ENCODE measurements at places on chromosomes 11 and 22.

- DNase-seq = no peak
Measured at GRCh38 chr11:100719809-100720221, 32.7 kb downstream of the ARHGAP42 start.

DNA sequence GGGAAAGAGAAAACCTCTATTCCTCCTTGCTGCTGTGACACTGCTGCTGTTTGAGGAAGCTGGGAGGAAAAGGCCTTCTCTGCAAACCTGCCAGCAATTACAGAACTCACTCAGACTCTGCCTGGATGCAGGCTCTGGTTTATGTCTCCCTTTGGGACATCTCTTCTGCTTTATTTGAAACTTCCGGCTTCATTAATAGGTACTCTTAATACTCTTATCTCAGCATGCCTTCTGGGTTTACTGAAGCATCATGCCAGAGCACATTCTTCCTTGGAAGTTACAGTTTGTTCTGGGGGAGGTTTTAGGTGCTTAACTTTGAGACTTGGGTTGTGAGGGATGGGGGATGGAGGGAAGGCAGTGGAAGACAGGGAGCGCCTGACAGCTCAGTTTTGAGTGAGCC lies 79.9 kb downstream of the NAV2 start:
- no peak for DNase-seq

DNA sequence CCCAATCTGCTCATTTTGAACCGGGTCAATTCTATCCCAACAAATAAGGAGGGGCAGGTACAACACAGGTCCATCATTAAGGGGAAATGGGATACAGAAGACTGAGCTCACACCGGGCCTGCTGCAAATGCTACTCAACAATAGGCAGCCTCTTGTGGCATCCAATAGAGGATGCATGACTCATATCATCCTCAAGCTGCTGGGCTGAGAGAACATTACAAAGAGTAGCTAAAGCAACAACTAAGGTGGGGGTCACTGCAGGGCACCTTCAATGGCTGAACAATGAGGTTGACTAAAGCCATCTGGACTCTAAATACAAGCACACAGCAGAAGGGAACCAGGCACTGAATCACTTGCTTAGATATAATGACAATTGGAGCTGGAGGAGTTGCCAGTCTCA lies 130.1 kb upstream of the SYN3 start:
- no peak for DNase-seq

GRCh38 chr11:44309478-44310205 lies at the start of gene ALX4:
Gene ALX4, minus strand, starts transcription at chr11:44310139. Its CDS starts 77 bp downstream, at chr11:44310062.
- DNase-seq = no peak

GRCh38 chr11:109772892-109773291 lies 320.3 kb upstream of the ZC3H12C start:
- no peak for DNase-seq

GRCh38 chr11:104764710-104765045 lies 133.6 kb downstream of the CASP12 start:
- no peak for DNase-seq

DNA sequence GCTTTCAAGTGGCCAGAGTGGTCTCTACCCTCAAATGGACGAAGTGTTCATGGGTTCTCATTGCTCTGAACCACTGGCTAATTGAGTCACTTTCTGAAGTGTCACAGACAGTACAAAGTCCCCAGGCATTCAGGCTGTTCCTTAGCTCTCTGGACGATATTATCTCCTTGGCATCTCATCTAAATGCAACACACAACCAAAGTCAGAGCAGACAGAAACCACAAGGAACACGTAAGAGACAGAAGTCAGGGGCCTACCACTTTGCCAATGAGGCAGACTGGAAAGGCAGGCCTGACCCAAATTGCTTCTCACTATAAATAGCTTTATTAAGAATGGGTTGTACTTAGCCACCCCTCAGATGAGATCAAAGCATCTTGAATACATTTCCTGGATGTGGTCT lies 29.0 kb upstream of the LDLRAD3 start:
- DNase-seq = no peak

DNA sequence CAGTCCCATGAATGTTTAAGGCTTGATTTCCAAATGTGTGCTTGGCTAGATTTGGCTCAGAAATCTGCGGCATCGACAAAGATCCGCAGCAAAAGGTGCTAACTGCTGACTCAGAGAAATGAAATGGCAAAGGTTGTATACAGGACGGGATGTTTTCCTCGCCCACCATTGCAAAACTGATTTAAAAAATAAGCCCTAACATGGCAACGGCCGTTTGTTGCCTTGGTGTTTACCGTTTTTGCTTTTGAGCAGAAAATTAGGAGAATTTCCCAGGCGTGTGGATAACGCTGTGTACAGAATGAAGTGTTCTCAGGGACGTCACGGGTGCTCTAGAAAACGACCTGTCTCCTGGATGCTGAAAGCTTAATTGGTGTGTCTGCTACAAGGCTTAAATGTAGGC lies 70.2 kb downstream of the ARHGAP8 start:
- no peak for DNase-seq

GRCh38 chr22:46021577-46021976 lies 44.6 kb upstream of the WNT7B start:
- DNase-seq = no peak

DNA sequence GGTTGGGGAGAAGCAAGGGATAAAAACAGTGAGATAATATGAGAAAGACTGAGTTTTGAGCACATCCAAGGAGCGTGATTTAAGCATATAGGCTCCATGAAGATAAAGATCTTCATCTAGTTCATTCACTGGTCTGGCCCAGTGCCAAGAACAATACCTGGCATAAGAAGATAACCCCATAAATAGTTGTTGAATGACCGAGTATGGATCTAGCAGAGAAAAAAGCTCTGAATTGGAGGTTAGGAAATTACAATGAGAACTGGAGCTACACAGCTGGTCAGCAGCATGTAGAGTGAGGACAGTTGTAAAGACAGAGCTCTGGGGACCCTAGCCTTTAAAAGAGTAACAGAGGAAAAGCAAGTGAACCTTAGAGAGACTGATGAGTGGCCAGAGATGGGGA lies 33.0 kb upstream of the PAK1 start:
- DNase-seq = no peak

GRCh38 chr11:11076276-11076675 lies 218.4 kb upstream of the ZBED5 start:
- no peak for DNase-seq

GRCh38 chr11:119041821-119042514 lies 11.3 kb upstream of the SLC37A4 start:
- no peak for DNase-seq

- no peak for DNase-seq
Measured at GRCh38 chr22:42913874-42914510, 56.9 kb upstream of the ARFGAP3 start.

- no peak for DNase-seq
Measured at GRCh38 chr11:47189100-47189834, 3.0 kb upstream of the PACSIN3 start.

GRCh38 chr11:1529774-1530173 lies 42.3 kb downstream of the DUSP8 start:
- no peak for DNase-seq

- no peak for DNase-seq
Measured at GRCh38 chr11:26558190-26558589, 13.9 kb downstream of the MUC15 start.

DNA sequence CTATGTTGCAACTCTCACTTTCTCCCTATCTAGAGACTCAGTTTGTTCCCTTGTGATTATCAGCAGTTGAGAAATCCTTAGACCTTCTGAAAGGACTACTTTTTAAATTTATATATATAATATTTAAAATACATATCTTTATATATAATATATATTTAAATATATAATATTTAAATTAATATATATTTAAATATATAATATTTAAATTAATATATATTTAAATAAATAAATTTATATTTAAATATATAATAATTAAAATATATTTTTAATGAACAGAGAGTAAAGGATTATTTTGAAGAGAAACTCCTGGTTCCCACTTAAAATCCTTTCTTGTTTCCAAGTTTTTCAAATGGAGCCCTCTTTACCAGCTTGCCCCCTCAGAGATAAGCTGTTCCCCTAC lies 83.7 kb upstream of the TRIM77 start:
- no peak for DNase-seq
